ENCODE measurements at places on chromosomes 7 and 10. TPM values are rescaled to one million over a fixed set of nuclear protein-coding genes. Genes with fewer than 3 reads are reported as not detected.

GRCh38 chr10:44689368-44689767, 221.8 kb upstream of the TMEM72 start:
- DNase-seq = no peak

DNA sequence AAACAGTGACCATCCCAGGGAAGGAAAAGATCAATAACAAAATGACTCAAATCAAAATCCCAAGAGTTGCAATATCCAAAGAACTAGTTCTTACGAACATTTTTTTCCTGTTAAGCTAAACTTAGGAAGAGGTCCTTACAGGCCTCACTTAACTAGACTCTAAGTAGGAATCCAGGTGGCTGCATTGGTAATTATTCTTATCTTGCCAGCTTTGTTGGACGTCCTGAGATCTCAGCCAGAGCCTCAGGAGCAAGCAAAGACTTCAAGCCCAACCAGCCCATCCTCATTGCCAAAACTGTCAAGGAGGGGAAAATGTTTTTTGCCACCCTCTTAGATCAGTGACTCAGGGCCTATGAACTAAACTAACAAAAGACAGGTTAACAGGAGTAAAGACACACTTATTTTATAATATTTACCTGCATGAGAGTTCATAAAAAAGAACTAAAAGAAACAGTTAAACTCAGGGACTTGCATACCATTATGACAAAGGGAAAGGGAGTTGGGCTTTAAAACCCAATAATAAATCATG, 18.3 kb upstream of the PPP1R9A start:
- no peak for DNase-seq

The FAM204A gene
- 57.6 TPM for total RNA-seq

The SPDYE1 gene
- not detected for total RNA-seq

DNA sequence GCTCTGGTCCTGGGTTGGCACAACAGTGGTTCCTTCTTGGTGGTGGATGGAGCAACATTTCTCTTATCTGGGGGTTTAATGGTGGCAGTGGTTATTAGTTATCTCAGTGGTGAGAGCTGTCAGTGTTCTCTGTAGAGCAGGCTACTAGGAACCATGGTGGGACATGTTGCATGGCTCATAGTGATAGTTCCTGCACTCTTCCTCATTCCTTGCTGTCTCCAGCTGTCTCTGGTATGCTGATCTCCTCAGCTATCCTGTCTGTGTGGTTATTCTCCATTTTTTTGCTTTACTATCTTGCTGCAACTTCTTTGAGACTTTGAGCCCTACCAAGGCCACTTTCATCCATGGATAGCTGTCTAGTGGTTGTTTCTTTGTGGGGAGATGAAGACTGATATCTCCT, 44.0 kb downstream of the CCDC7 start:
- no peak for DNase-seq

DNA sequence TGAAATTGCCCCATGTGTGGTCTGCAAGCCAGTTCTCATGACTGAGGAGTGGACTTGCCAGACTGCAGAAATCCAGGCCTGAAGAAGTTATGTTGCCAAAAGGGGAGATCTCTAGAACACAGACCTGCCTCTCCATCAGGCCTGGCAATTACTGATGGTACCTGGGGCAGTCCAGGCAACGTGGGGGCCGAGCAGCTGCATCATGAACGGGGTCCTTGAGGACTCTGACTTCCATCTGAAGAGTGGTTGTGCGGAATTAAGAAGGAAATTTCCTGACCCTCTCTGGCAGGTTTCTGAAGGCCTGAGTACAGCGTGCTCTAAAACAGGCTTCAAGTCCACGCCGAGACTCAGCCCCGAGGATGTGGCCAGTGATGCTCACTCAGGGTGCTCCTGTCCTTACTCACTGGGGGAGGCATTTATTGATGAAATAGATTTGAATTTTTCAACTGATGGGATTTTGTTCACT, 30.4 kb downstream of the RAMP3 start:
- no peak for DNase-seq

DNA sequence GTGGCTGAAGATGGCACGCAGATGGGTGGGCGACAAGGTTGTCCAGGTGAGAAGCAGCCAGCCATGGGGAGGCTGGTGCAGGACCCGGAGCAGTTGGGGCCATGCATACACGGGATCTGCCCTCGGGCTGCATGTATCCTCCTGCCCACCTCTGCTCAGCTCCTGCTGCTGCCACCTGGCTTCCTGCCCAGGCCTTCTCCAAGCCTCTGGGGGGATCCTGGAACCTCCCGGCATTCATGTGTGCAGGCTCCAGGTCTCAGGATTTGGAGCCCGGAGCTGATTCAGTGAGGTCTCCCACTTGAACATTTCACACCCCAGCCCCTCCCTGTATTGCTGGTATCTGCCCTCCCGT, 27.0 kb downstream of the PDGFA start:
- no peak for DNase-seq

GRCh38 chr10:89589101-89589720, 53.8 kb upstream of the SLC16A12 start:
- no peak for DNase-seq
